ENCODE measurements at places on chromosomes 13 and 19. TPM values are rescaled to one million over a fixed set of nuclear protein-coding genes. Genes with fewer than 3 reads are reported as not detected.
A peak's percentile ranks its signal among the peaks of the same experiment; 100 is the strongest.

Gene DOCK9
- polyA plus RNA-seq: 18.6 TPM

Gene CIRBP
- polyA plus RNA-seq: 543 TPM

Gene SIGLEC8
- not detected for polyA plus RNA-seq

Gene FUT6
- 22.4 TPM for polyA plus RNA-seq

Gene TGFBR3L
- not detected for polyA plus RNA-seq

Gene DLEU7
- polyA plus RNA-seq: not detected

Gene DAZAP1
- 92.0 TPM for polyA plus RNA-seq

Gene RFPL4AL1
- not detected for polyA plus RNA-seq

GRCh38 chr19:1259206-1259875, 9.8 kb upstream of the CIRBP start:
- H3K4me3 ChIP-seq: no peak overlapping the region
- H3K27me3 ChIP-seq: no peaks in the 10 kb centered on the region
- H3K4me1 ChIP-seq: peaks cover 86% of the 10 kb centered on the region
- peaks cover 33% of the 10 kb centered on the region for H3K36me3 ChIP-seq

GRCh38 chr13:38630780-38631179, 56.1 kb upstream of the FREM2 start:
- no peak overlapping the region for H3K27ac ChIP-seq
- DNase-seq: no peak
- no peak overlapping the region for H3K4me3 ChIP-seq
- no peaks in the 10 kb centered on the region for H3K27me3 ChIP-seq
- H3K4me1 ChIP-seq: peaks cover 3% of the 10 kb centered on the region
- H3K36me3 ChIP-seq: no peaks in the 10 kb centered on the region

DNA sequence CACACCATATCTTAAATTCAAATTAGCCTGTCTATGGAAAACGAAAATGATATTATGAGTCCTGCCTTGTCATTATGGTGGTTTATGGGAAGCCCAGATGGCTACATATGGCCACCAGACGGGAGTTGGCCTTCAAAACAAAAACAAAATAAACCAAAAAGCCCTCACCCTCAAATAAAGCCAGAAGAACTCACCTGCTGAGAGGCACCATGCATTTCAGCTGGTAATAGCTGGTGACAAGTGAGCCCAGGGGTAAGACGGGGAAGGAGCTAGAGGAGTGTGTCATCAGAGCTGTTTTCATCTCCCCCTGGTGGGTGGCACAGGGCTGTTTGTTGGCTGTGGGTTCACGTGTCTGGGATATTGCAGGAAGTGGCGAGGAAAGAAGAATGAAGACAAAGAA, 152.9 kb downstream of the EFNB2 start:
- no peak for DNase-seq
- H3K4me1 ChIP-seq: no peaks in the 10 kb centered on the region
- H3K36me3 ChIP-seq: no peaks in the 10 kb centered on the region
- H3K27me3 ChIP-seq: no peaks in the 10 kb centered on the region
- H3K4me3 ChIP-seq: no peak overlapping the region
- no peak overlapping the region for H3K27ac ChIP-seq

GRCh38 chr19:43561139-43561970, 14.0 kb downstream of the XRCC1 start:
- H3K36me3 ChIP-seq: no peaks in the 10 kb centered on the region
- no peak overlapping the region for H3K27ac ChIP-seq
- DNase-seq: no peak
- no peaks in the 10 kb centered on the region for H3K27me3 ChIP-seq

- no peak overlapping the region for H3K4me3 ChIP-seq
- no peaks in the 10 kb centered on the region for H3K4me1 ChIP-seq
- DNase-seq: no peak
- no peaks in the 10 kb centered on the region for H3K27me3 ChIP-seq
Measured at GRCh38 chr13:65966991-65967451, 1263.1 kb downstream of the PCDH9 start.

DNA sequence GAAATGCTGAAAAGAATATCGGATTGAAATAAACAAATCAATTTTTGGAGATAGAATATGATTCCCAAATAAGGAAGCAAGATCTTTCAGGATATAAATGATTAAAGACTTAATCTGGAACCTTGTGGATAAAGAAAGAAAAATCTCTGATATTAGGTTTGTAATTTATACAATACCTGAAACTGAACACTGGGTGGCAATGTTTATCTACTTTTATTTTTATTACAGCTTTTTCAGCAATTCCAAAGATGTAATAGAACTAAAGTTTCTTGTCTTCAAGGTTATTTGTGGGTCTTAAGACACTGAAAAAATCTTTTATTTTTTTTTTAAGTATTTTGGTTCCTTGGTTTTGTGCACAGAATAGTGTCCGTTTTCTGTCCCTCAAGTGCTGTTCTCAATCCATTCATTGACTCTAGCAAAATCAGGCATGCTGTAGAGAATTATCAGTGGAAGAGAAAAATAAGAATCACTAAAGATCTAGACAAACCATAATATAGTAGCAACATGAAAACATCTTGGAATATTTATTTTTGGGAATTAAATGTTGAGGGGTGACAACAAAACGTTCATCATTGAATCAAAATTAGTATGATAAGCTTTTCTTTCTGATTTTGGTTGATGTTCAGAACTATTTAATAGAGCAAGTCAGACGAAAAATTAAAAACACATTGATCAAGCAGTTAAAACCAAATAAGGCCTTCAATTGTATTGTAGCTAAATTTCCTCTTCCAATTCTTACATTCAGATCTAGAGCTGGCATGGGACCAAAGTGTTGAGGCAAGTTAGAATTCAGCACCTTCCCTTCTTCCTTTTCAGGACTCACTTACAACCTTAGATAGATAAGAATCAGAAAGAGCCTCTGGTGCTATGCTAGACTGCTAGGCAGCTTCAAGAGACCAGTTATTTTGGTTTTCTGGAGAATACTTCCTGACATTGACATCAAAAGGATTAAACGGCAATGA, 704.4 kb upstream of the PCDH20 start:
- no peak overlapping the region for H3K27ac ChIP-seq
- no peaks in the 10 kb centered on the region for H3K4me1 ChIP-seq
- H3K27me3 ChIP-seq: no peaks in the 10 kb centered on the region
- no peak overlapping the region for H3K4me3 ChIP-seq
- H3K36me3 ChIP-seq: no peaks in the 10 kb centered on the region

DNA sequence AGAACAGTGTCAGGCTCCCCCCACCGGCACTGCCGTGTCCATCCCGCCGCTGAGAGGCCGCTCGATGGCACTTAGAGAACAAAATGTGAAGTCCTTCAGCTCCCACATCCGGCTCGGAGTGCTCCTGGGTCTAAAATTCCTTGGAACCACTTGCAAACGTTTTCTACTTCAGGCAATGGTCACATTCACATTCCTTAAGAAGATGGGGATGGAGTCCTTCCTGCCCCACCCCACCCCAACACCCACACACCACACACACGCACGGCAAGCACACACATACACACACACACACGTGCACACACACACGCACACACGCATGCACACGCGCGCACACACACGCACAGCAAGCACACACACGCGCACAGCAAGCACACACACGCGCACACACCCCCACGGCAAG, 83.4 kb downstream of the SOX1 start:
- DNase-seq: no peak
- no peaks in the 10 kb centered on the region for H3K27me3 ChIP-seq
- no peaks in the 10 kb centered on the region for H3K36me3 ChIP-seq
- H3K27ac ChIP-seq: no peak overlapping the region
- no peak overlapping the region for H3K4me3 ChIP-seq
- no peaks in the 10 kb centered on the region for H3K4me1 ChIP-seq

DNA sequence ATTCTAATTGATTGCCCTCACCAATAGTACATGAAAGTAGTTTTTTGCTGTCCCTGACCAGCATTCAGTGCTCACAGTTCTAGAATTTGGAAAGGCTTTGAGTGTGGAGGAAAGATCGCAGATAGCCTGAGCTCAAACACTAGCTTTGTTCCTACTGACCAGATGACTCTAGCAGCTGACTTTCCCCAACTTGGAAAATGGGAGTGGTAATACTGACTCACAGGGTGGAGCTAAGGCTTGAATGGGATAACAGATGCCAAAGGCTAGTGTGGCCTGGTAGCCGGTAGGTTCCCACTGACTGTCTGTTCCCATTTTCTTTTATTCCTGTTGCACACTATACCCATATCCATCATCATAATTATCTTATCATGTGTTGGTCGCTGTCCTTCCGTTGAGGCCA, 3.7 kb downstream of the ZSCAN22 start:
- no peaks in the 10 kb centered on the region for H3K4me1 ChIP-seq
- no peak overlapping the region for H3K27ac ChIP-seq
- no peak overlapping the region for H3K4me3 ChIP-seq
- peak; percentile 48 for DNase-seq

DNA sequence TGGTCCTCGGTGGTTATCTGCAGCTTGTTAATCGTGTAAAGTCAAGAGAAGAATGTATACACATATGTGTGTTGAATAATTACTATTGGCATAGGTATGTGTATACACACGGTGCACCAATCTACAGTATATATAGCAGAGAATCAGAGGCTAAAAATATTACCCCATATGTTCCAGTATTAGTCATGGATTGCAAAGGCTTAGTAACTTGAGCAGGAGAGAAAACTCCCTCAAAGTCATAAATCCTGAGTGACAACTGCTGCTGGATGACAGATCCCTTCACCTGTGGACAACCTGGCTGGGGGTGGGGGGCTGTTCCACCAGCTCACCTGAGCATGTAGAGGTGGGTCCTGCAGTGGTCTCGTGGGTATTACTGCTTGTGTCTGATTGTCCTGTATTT, 185.0 kb downstream of the ZNF536 start:
- H3K4me1 ChIP-seq: no peaks in the 10 kb centered on the region
- H3K27me3 ChIP-seq: no peaks in the 10 kb centered on the region
- H3K4me3 ChIP-seq: no peak overlapping the region

GRCh38 chr13:47508527-47509228, 492.4 kb downstream of the SUCLA2 start:
- H3K27ac ChIP-seq: no peak overlapping the region
- H3K27me3 ChIP-seq: no peaks in the 10 kb centered on the region
- DNase-seq: no peak
- no peak overlapping the region for H3K4me3 ChIP-seq
- H3K36me3 ChIP-seq: no peaks in the 10 kb centered on the region

DNA sequence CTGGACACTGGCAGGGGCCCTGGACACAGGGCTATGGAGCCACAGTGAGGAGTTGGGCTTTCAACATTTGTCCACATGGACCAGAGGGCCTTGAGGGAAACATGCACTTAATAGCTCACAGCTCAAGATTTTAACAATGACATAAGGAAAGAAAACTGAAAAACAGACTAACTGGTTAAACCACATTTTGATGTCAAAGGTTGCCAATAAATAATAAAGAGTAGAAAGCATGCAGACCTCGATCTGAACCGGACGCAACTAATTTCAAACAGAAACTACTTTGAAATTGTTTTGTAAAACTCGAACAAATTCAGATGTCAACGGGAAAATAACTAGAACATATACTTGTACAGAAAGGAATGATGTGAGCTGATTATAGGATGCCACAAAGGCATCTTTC, 15.5 kb upstream of the ZNF888 start:
- H3K4me1 ChIP-seq: no peaks in the 10 kb centered on the region
- H3K4me3 ChIP-seq: no peak overlapping the region
- H3K27ac ChIP-seq: no peak overlapping the region
- peaks cover 15% of the 10 kb centered on the region for H3K36me3 ChIP-seq

DNA sequence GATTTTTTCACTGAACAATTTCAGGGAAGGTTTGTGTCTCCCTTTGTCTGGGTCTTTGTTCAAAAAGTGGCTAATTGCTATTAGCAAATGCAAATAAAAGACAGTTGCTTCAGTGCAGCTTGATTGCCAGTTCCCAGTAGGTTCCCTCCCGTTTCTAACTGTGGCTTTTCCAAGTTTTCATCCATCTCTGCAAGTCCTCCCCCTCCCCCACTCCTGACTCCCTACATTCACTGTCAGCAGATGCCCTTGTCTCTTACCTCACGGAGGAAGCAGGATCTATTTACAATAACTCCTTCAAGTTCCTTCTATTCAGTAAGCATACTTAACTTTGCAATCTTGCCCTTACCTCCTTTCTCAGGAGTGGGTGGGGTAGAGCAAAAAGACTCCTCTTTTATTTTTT, 55.4 kb upstream of the SCEL start:
- no peak for DNase-seq
- no peaks in the 10 kb centered on the region for H3K36me3 ChIP-seq
- no peaks in the 10 kb centered on the region for H3K27me3 ChIP-seq
- no peak overlapping the region for H3K4me3 ChIP-seq

- H3K4me1 ChIP-seq: no peaks in the 10 kb centered on the region
- no peak for DNase-seq
- H3K27ac ChIP-seq: no peak overlapping the region
- H3K36me3 ChIP-seq: no peaks in the 10 kb centered on the region
Measured at GRCh38 chr19:31519256-31519655, 170.0 kb upstream of the TSHZ3 start.

DNA sequence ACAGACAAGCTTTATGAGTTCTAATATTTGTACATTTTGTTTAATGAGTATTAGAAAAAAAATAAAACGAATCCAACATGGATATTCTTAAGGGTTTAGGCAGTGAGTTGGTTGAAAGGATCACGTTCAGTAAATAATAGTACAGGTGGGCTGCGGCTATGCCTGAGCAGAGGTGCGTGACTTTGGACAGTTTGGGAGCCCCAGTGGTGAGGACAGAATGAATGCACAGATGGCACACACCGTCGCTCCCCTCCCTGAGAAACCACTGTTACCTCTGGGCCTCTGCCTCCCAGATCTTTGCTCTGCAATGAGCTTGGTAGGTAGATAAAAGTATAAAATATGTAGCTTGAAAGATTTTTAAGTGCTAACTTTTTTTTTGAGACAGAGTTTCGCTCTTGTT, 153.3 kb downstream of the SIPA1L3 start:
- no peaks in the 10 kb centered on the region for H3K27me3 ChIP-seq
- no peaks in the 10 kb centered on the region for H3K36me3 ChIP-seq
- DNase-seq: no peak
- no peak overlapping the region for H3K4me3 ChIP-seq
- H3K27ac ChIP-seq: no peak overlapping the region
- no peaks in the 10 kb centered on the region for H3K4me1 ChIP-seq

DNA sequence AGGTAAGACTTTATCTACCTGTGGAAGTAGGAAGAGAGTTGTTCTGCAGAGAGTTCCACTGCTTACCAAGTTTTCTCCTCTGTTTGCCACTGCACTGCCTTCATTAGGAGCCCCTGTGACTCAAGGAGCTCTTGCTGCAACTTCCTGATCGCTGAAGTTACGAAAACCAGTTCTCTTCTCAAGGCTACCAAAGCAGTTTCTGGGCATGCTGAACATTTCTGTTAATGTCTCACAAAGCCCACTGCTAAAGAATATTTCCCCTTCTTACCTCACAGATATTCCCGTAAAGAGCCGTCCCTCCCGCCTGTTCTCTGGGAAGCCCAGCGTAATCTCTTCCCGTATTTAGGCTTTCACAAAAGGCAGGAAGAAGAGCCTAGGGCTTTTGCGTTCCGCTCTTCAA, 82.6 kb upstream of the OXGR1 start:
- H3K36me3 ChIP-seq: no peaks in the 10 kb centered on the region
- H3K4me1 ChIP-seq: no peaks in the 10 kb centered on the region
- H3K27ac ChIP-seq: no peak overlapping the region

- H3K36me3 ChIP-seq: no peaks in the 10 kb centered on the region
- H3K27ac ChIP-seq: no peak overlapping the region
- H3K4me3 ChIP-seq: no peak overlapping the region
- H3K27me3 ChIP-seq: peaks cover 16% of the 10 kb centered on the region
Measured at GRCh38 chr19:34487651-34488051, 6.1 kb downstream of the WTIP start.

Data from small intestine (tissue), 16 donors.